ENCODE measurements at places on chromosomes 7 and 10.
A peak's percentile ranks its signal among the peaks of the same experiment; 100 is the strongest.

DNA sequence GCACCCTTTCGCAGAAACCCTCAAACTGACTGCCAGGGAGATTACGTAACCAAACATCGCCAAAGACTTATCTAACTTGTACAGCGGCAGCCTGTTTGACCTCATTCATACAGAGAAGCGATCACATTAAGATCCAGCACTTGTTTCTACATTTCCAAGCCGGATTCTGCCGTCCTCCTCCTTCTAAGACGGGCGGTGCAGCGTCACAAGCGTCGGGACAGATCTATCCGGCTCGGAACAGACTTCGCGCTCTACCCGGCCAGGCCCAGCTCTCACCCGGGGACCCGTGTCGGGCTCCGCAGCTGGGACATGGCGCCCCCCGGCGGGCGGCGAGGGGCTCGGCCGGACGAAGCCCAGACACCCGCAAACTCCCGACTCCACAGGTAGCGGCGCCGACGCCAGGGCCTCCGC lies 373 bp downstream of the H2AZ2 start:
- DNase-seq = peak; percentile 65

DNA sequence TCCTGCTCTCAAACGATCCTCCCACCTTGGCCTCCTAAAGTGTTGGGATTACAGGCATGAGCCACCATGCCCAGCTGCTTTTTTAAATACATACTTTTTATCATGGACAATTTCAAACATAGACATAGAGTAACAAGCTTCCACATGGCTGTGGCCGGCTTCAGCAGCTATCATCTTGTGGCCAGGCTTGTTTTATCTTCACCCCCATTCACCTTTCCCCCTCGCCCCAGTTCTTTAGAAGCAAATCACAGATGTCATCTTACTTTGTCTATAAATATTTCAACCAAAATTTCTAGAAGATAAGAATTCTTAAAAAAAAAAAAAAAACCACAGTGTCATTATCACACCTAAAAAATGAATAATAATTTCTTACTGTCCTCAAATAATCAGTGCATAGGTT lies 5.9 kb downstream of the FOXK1 start:
- no peak for DNase-seq

DNA sequence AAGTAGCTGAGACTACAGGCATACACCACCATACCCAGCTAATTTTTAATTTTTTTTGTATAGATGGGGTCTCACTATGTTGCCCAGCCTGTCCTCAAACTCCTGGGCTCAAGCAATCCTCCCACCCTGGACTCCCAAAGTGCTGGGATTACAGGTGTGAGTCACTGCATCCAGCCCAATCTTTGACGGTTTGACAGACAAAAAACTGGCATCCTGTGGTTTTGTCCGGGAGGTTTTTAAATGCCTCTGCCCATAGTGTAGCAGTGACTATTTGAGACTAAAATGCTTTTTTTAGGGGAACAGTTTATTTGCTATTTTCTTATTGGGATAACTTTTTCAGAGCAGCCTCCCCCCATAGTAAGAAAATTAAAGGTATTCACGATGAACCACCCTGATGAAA lies 523.7 kb upstream of the GALNT17 start:
- DNase-seq = no peak

- DNase-seq = no peak
These were observed 117.1 kb downstream of the DYNC2I1 start for GRCh38 chr7:158973440-158973839.

GRCh38 chr7:44320794-44321371 lies 4.5 kb downstream of the CAMK2B start:
- no peak for DNase-seq

DNA sequence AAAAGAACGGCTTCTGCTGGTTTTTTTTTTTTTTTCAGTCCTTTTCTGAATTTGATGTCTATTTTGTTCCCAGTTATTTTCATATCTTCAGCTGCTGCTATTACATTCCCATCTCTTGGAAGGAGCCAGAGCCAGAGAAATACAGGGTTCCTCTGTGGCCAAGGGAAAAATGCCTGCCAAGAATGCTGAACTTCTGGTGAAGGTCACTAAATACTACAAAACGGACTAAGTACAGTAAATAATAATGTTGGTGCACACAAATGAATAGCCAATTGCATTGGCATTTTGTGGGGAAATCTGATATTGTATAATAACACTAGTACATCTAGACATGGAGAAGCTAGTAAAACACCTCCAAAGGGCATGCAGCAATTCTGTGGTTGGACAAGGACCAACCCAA lies 56.3 kb upstream of the ZEB1 start:
- DNase-seq = no peak

GRCh38 chr10:62893036-62893435 lies 76.9 kb upstream of the EGR2 start:
- DNase-seq = no peak

DNA sequence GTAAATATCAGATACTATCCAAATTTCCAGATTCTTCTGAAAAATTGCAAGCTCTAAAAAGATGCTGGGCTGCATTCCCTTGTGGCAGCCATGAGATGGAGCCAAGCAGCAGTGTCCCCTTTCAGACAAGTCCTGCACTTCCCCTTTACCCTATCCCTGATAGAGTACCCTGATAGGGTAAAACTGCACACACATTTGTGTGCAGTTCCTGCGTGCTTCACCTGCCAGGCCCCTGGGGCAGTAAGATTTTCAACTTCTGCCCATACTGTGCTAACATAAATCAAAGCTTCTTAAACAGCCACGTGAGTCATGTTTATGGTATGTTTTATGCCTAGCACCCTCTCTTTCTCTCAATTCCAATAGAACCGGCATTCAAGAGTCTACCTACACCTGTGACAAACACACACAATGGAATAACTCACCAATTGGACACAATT lies 52.2 kb downstream of the IFIT5 start:
- DNase-seq = no peak

GRCh38 chr10:90213346-90213745 lies 512.0 kb downstream of the KIF20B start:
- no peak for DNase-seq

Data from spinal cord (tissue), 10 donors.